ENCODE measurements at places on chromosomes 5 and 9. TPM values are rescaled to one million over a fixed set of nuclear protein-coding genes. Genes with fewer than 3 reads are reported as not detected.

- no peak overlapping the region for H3K4me3 ChIP-seq
- H3K4me1 ChIP-seq, result no peaks in the 10 kb centered on the region
- DNase-seq, result no peak
Observed at GRCh38 chr5:178077751-178078150, 35.6 kb upstream of the N4BP3 start.

DNA sequence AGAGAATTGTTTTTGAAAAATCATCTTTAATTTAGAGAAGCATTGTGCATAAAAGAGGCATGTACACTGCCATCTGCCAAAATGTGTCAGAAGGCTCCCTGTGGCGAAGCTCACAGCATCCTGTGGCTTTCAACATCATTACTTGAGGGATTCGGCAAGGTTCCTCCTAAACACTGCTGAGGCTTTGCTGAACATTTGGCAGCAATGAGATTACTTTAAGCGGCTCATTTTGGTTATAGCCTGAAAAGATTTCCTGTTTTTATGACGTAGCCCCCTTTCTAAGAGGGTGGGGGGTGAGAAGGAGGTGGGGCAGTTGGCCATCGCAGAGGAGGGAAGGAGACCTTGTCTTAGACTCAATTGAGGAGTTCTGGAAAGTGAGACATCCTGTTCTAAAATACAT is 469.4 kb downstream of the RASEF start:
- no peaks in the 10 kb centered on the region for H3K27me3 ChIP-seq
- H3K4me3 ChIP-seq, result no peak overlapping the region
- no peak overlapping the region for H3K27ac ChIP-seq
- H3K36me3 ChIP-seq, result no peaks in the 10 kb centered on the region
- H3K4me1 ChIP-seq, result peaks cover 19% of the 10 kb centered on the region

DNA sequence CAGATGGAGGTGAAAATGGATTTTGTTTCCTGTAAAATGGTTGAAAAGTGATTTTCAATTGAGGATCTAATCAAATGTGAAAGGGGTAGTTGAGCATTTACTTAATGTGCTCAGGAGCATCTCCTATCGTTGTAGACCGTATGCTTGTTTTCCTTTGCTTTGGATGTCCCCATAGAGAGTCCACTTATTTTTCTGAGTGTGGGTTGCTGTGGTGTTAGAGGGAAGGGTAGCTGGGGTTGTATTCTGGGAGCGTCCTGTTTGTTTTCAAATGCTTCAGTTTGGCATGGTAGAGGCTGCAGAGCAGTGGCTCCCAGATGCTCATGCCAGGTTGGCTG is 154.1 kb downstream of the MAT2B start:
- no peak overlapping the region for H3K27ac ChIP-seq
- H3K4me1 ChIP-seq, result peaks cover 4% of the 10 kb centered on the region
- no peaks in the 10 kb centered on the region for H3K36me3 ChIP-seq
- no peak overlapping the region for H3K4me3 ChIP-seq
- no peaks in the 10 kb centered on the region for H3K27me3 ChIP-seq

DNA sequence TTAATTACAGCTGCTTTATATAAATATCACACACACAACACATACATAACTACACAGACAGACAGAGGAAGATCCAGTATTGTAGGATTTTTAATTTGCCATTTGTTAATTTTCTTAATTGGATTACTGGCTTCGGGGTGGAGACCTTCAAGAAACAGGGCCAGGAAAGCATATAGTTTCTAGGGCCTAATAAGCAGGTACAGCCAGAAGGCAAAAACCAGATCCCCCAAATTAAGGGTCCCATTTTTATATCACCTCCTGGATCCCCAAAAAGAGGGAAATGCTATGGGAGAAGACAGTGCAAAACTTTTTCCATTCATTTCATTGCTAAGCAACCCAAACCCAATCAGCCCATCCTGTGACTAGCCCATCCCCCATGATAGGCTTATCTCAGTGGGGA is 373.3 kb upstream of the FAM174A start:
- no peaks in the 10 kb centered on the region for H3K4me1 ChIP-seq
- no peaks in the 10 kb centered on the region for H3K27me3 ChIP-seq
- no peak for DNase-seq
- no peak overlapping the region for H3K27ac ChIP-seq

GRCh38 chr5:156640691-156641241 is 209.3 kb upstream of the PPP1R2B start:
- H3K36me3 ChIP-seq, result no peaks in the 10 kb centered on the region
- no peak overlapping the region for H3K27ac ChIP-seq
- H3K27me3 ChIP-seq, result no peaks in the 10 kb centered on the region
- no peak for DNase-seq
- no peak overlapping the region for H3K4me3 ChIP-seq

GABRA6 gene
- total RNA-seq, result not detected

TOR2A gene
- 17.1 TPM for total RNA-seq

All from hepatocyte (in vitro differentiated cells).